ENCODE measurements at places on chromosomes 1 and 21. TPM values are rescaled to one million over a fixed set of nuclear protein-coding genes. Genes with fewer than 3 reads are reported as not detected.

DNA sequence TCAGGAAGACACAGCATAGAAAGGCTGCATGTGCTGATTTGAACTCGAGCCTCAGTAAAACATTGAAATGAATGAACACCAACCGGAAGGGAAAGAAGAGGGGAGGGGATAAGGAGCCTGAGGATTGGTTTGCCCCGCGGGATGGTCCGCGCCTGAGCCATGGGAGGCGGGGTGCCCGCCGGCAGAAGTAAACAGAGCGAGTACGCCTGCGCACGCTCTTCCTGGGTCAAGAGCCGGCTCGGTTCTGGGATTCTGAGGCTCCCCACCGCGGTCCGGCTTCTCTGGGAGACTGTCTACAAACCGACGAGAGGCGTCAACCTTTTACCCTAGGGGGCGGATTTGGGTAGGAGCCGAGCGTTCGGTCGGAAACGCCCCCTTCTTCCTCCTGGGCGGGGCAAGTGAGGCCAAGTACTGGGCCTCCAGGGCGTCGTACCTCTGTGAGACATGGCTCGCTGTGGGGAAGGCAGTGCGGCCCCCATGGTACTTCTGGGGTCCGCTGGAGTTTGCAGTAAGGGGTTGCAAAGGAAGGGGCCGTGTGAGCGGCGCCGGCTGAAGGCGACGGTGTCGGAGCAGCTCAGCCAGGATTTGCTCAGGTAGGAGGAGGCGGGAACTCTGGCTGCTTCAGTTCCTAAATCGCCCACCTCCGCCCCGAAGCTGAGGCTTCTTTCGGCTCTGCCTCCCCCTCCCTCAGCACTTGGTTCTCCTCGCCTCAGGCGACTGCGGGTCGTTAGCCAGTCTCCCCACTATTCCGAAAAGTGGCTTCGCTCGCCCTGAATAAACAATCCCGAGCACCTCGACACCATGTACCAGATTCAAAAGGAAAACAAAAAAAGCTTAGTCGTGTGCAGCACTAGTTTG, at the start of gene BTBD8:
Gene BTBD8, plus strand, starts transcription at position 218 of the 858 bp plus-strand sequence. Its CDS starts 227 bp downstream, at position 445.
- peaks cover 6% of the 10 kb centered on the region for H3K36me3 ChIP-seq
- H3K4me3 ChIP-seq, result peak within 1 kb of the TSS; percentile 96
- DNase-seq, result peak; percentile 82
- peaks cover 11% of the 10 kb centered on the region for H3K4me1 ChIP-seq
- H3K27ac ChIP-seq, result peak within 1 kb of the TSS; percentile 80

GRCh38 chr1:58814251-58815068, 30.6 kb upstream of the JUN start:
- no peak overlapping the region for H3K27ac ChIP-seq
- no peaks in the 10 kb centered on the region for H3K36me3 ChIP-seq
- peaks cover 43% of the 10 kb centered on the region for H3K4me1 ChIP-seq
- no peak for DNase-seq
- H3K27me3 ChIP-seq, result peaks cover 5% of the 10 kb centered on the region
- H3K4me3 ChIP-seq, result peak overlapping the region; percentile 32

DNA sequence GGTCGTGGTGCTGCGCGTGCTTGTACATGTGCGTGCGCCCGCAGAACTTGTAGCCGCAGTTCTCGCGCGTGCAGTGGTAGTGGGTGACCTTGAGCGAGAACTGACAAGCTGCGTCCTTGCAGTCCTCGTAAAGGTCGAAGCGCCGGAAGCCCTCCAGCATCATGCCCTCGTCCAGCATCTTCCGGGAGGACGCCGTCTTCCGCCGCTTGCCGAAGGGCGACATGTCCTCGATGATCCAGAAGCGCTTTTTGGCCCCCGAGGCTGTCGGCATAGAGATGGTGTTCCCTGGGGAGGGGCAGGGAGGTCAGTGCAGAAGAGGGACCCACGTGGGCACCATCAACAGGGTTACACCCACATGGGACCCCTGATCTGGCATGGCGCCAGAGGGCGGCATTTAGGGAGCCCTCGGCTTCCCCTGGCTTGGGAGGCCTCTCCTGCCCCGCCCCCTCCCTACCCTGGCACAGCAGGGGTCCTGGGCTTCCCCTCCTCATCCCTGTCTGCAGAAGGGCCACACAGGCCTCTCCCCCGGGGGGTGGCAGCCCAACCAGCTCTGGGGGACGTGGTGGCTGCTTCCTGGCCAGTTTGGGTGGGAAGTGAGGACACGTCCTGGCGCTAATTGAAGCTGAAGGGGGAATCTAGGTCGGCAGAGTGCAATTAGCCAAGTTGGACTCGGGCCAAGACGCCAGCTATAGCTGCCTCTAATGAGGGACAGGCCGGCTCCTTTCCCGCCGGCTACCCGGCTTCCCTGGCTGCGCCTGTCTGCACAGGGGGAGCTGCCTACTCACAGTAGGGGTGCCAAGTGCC, 156.5 kb downstream of the CASZ1 start:
- no peaks in the 10 kb centered on the region for H3K36me3 ChIP-seq
- peaks cover 1% of the 10 kb centered on the region for H3K27me3 ChIP-seq
- no peak for DNase-seq
- no peak overlapping the region for H3K4me3 ChIP-seq
- no peaks in the 10 kb centered on the region for H3K4me1 ChIP-seq

DNA sequence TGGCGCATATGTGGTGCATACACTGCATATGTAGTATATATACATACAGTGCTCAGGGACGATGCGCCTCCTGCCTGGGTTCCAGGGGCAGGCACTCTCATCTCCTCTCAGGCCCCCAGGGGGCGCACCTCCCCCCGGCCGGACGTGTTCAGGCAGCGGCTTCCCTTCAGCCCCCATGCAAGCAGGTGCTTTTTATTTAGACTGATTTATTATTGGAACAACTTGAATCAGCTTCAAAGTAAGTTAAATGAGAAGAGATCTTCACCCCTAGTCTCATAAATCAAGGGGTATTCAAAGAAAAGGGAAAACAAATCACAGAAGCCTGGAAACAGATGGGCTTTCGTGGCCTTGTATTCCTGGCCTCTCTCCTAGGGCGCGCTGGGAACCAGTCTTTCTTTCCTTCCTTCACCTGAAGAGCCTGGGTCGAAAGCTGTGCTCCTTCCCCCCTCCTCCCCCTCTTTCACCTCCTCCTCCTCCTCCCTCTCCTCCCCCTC, 64.6 kb downstream of the UBIAD1 start:
- no peaks in the 10 kb centered on the region for H3K36me3 ChIP-seq
- peaks cover 4% of the 10 kb centered on the region for H3K4me1 ChIP-seq
- H3K27me3 ChIP-seq, result peaks cover 31% of the 10 kb centered on the region
- no peak overlapping the region for H3K4me3 ChIP-seq

GRCh38 chr1:31952825-31953220, 14.7 kb upstream of the PTP4A2 start:
- no peaks in the 10 kb centered on the region for H3K27me3 ChIP-seq
- DNase-seq, result no peak
- H3K4me3 ChIP-seq, result no peak overlapping the region
- H3K4me1 ChIP-seq, result peaks cover 42% of the 10 kb centered on the region
- H3K27ac ChIP-seq, result peak overlapping the region; percentile 25

GRCh38 chr1:209746451-209747165, 9.2 kb upstream of the TRAF3IP3 start:
- peaks cover 69% of the 10 kb centered on the region for H3K4me1 ChIP-seq
- no peak for DNase-seq
- H3K27ac ChIP-seq, result peak overlapping the region; percentile 78
- H3K27me3 ChIP-seq, result no peaks in the 10 kb centered on the region
- H3K36me3 ChIP-seq, result no peaks in the 10 kb centered on the region
- no peak overlapping the region for H3K4me3 ChIP-seq

DNA sequence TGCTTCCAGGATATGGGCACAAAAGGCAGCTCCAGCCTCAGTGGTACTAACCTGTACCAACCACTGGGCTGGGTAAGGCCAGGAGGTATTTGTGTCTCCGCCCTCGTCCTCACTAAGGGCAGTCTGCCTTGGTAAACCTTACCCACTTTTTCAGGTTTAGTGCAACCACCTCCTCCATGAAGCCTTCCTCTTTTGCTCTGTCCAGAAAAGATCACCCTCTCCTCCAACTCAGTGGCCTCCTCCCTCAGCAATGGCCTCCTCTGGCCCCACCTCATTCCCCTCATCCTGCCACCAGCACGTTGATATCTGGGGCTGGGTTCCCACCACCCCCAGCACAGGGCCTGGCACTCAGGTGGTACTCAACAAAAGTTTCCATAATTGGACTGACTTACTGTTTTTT, 161.5 kb downstream of the GRIK3 start:
- no peak for DNase-seq
- H3K4me3 ChIP-seq, result no peak overlapping the region
- H3K27ac ChIP-seq, result no peak overlapping the region
- H3K27me3 ChIP-seq, result peaks cover 3% of the 10 kb centered on the region

DNA sequence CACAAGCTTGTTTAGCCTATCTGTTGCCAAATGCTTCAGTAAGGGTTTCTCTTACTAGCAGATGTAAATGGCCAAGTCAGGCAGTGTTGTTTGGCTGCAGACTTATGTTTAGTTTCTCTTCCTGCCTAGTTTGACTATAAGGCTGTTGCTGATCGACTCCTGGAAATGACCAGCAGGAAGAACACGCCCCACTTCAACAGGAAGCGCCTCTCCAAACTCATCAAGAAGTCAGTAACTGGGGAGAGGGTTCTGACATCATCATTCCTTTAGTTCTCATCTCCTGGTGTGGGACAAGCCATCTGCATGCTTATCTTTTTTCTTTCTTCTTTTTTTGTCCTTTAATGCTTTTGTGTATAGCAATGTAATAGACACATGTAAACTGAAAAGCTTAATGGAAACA, 25.1 kb downstream of the RRP1B start:
- peak overlapping the region; percentile 35 for H3K27ac ChIP-seq
- no peaks in the 10 kb centered on the region for H3K27me3 ChIP-seq
- no peak for DNase-seq
- H3K4me3 ChIP-seq, result no peak overlapping the region

- no peak for DNase-seq
- no peak overlapping the region for H3K4me3 ChIP-seq
- H3K36me3 ChIP-seq, result no peaks in the 10 kb centered on the region
- no peaks in the 10 kb centered on the region for H3K27me3 ChIP-seq
- H3K27ac ChIP-seq, result no peak overlapping the region
These were observed 221.2 kb upstream of the C1orf174 start for GRCh38 chr1:4121293-4121684.

- H3K27ac ChIP-seq, result no peak overlapping the region
- no peak overlapping the region for H3K4me3 ChIP-seq
- no peak for DNase-seq
- H3K27me3 ChIP-seq, result no peaks in the 10 kb centered on the region
These were observed 335.3 kb downstream of the BRINP2 start for GRCh38 chr1:177505905-177506590.

GRCh38 chr1:204588826-204589225, 72.6 kb downstream of the MDM4 start:
- no peaks in the 10 kb centered on the region for H3K36me3 ChIP-seq
- no peaks in the 10 kb centered on the region for H3K27me3 ChIP-seq
- H3K4me1 ChIP-seq, result no peaks in the 10 kb centered on the region

GRCh38 chr1:238350471-238350870, 459.7 kb upstream of the ZP4 start:
- H3K4me3 ChIP-seq, result no peak overlapping the region
- no peaks in the 10 kb centered on the region for H3K4me1 ChIP-seq
- H3K27me3 ChIP-seq, result no peaks in the 10 kb centered on the region
- DNase-seq, result no peak

GRCh38 chr1:208357644-208358507, 113.7 kb upstream of the PLXNA2 start:
- H3K27me3 ChIP-seq, result peaks cover 5% of the 10 kb centered on the region
- DNase-seq, result no peak
- H3K4me1 ChIP-seq, result no peaks in the 10 kb centered on the region
- H3K27ac ChIP-seq, result no peak overlapping the region
- no peak overlapping the region for H3K4me3 ChIP-seq
- no peaks in the 10 kb centered on the region for H3K36me3 ChIP-seq

DNA sequence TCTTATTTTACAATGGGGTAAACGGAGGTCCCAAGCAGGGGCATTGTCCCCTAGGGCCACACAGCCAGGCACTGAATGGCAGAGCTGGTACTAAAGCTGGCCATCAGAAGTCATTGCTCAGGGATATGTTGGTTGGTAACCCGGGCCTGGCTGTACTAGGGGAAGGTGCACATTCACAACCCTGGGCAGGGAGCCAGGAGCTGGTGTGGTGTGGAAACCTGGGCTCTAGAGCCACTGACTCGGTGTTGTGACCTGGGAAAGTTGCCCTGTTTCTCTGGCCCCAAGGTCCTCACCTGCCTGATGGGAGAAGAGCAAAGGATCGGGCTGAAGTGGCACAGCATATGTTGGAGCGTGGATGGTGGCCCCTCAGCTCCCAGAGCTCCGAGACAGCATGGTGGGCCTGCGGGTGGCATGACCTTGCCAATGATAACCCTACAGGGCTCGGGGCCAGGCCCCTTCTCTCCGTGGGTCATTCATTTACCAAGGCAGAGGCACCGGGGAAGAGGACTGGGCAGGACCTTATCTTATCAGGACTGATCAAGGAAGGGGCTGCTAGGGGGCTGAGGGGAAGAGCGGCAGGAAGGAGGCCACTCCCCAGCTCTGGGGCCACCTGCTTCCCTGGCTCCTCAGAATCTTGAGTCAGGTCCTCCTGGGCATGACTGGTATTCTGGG, 274.1 kb downstream of the TRABD2B start:
- no peaks in the 10 kb centered on the region for H3K36me3 ChIP-seq
- DNase-seq, result no peak
- no peak overlapping the region for H3K27ac ChIP-seq
- peaks cover 3% of the 10 kb centered on the region for H3K4me1 ChIP-seq

GRCh38 chr1:166031932-166032571, 134.7 kb downstream of the FAM78B start:
- peaks cover 5% of the 10 kb centered on the region for H3K27me3 ChIP-seq
- H3K4me1 ChIP-seq, result no peaks in the 10 kb centered on the region
- no peaks in the 10 kb centered on the region for H3K36me3 ChIP-seq
- DNase-seq, result no peak
- H3K27ac ChIP-seq, result no peak overlapping the region

- H3K4me3 ChIP-seq, result no peak overlapping the region
- H3K27me3 ChIP-seq, result no peaks in the 10 kb centered on the region
- H3K36me3 ChIP-seq, result no peaks in the 10 kb centered on the region
- H3K4me1 ChIP-seq, result no peaks in the 10 kb centered on the region
- H3K27ac ChIP-seq, result no peak overlapping the region
These were observed 330.1 kb downstream of the PLPP3 start for GRCh38 chr1:56249234-56249633.

- no peaks in the 10 kb centered on the region for H3K36me3 ChIP-seq
- H3K4me1 ChIP-seq, result no peaks in the 10 kb centered on the region
- no peak overlapping the region for H3K4me3 ChIP-seq
- H3K27me3 ChIP-seq, result no peaks in the 10 kb centered on the region
- DNase-seq, result no peak
- H3K27ac ChIP-seq, result no peak overlapping the region
These were observed 108.4 kb upstream of the DAB1 start for GRCh38 chr1:57532299-57532698.

SPRR2F gene
- total RNA-seq, result not detected

CD52 gene
- 237 TPM for total RNA-seq

ESPN gene
- total RNA-seq, result 1.0 TPM

S100A7 gene
- total RNA-seq, result not detected

VCAM1 gene
- total RNA-seq, result 0.05 TPM

RAP1GAP gene
- 0.46 TPM for total RNA-seq

YIPF1 gene
- 14.8 TPM for total RNA-seq

CAMK1G gene
- not detected for total RNA-seq

KLHDC8A gene
- total RNA-seq, result not detected

CRTC2 gene
- 71.6 TPM for total RNA-seq

CA6 gene
- total RNA-seq, result 0.41 TPM

SCAF4 gene
- total RNA-seq, result 55.8 TPM

Measured in activated T-helper 2 cell treated with anti-CD3 and anti-CD28 coated beads, Interferon-gamma antibody, Interleukin-2, Interleukin-4, amounts not matched to agents 10 μg/mL and 5 μg/mL and 100 μg/mL, durations not matched to agents 14 hours and 24 hours and 36 hours (primary cell).